ENCODE measurements at places on chromosomes 1 and 21.

DNA sequence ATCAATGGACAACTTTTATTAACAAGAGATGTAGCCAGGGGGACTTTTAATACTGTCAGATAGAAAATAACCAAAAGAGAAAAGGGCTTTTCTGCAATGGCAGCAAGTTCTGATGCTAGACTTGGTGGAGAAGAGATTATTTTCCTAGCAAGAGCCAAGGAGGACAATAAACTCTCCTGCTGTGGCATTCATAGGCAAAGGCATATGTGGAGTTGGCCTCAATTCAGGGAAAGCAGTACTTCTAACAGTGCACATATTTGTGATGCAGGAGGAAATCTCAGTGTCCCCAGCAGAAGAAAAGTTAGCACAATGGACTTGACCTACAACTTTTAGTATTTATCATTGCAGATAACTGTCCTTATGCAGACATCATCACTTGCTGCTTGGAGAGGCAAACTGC, 75.1 kb upstream of the GRIK1 start:
- DNase-seq, result no peak

- DNase-seq, result no peak
These were observed 5.2 kb downstream of the IL6R start for GRCh38 chr1:154410185-154410827.

- DNase-seq, result no peak
These were observed 28.9 kb upstream of the BTG2 start for GRCh38 chr1:203276408-203276807.

DNA sequence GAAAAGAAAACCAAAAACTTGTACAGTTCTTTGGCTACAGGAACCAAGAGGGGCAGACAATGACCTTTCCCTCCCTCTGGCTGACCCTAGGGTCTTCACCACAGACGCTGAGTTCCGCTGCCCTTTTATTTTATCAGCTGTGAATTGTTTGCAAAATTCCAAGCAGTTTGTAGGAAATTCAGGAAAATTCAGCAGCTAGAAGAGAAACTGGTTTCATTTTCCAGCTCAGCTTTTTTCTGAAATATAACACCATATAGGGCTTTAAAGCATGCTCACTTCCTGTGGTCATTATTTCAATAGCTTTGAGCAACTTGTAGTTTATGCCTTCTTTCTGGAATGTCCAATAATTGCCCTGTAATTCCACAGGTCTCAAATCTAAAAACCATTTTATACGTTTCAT, 5.5 kb upstream of the PIK3R3 start:
- DNase-seq, result no peak

DNA sequence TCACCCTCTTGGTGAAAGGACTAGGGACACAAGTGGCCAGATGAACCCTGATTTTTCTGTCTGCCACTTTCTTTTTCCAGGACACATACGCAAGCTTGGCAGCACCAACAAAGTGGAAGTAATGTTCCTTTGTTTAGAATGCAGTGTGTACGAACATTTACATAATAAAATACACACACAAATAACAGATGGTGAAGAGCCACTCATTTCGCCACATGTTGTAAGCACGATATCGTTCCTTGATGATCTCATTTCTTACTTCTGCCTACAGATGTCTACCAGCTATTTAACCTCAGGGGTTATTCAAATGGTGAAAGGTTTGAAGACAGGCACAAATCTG, 670.2 kb upstream of the CXADR start:
- no peak for DNase-seq

- no peak for DNase-seq
These were observed 485.7 kb downstream of the NUF2 start for GRCh38 chr1:163807331-163808049.

- no peak for DNase-seq
These were observed 7.6 kb downstream of the CDKN2C start for GRCh38 chr1:50977575-50978143.

GRCh38 chr1:95118710-95119109, 1.6 kb downstream of the TLCD4 start:
- no peak for DNase-seq

DNA sequence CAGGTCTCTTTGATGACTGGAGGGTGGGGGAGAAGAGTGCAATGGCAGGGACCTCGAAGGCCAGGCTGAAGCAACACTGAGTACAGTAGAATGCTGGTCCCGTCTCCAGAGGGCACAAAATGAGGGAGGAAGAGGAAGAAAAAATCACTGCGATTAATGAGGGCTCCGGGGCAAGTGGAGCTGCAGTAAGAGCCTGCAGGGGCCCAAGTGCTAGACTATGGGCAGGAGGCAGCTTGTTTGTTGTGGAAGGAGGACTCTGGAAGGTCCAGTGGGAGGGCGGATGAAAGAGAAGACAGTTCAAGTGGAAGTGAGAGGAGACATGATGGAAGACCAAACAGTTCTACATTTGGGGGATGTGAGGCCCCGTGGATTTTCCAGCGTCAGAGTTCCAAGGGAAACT, 17.4 kb downstream of the TMCC2 start:
- DNase-seq, result no peak

DNA sequence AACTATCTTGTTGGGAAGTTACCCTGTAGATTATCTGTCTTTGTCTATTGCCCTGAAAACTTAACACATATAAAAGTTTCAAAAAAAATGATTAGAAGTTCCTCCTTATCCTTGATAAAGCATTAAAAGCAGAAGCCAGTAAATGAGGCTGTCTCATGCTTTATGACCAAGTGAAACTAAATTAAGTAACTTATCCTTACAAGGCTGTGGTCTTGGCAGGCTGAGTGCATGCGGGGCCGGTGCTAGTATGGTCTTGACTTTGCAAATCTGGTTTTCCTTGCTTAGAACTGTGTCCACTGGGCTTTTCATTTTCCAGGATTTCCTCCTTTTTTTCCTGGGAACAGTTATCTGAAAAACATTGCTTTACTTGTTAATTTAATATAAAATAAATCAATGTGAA, 43.1 kb downstream of the PCNX2 start:
- no peak for DNase-seq

- DNase-seq, result no peak
These were observed 88.6 kb upstream of the LYPLAL1 start for GRCh38 chr1:219085082-219085481.

- DNase-seq, result no peak
These were observed 267.6 kb downstream of the GPATCH2 start for GRCh38 chr1:217363319-217363718.

Measured in NCI-H187 (cell line).